Colonic mucosa (tissue), 4 donors: ENCODE measurements at places on chromosomes 12 and 14. TPM values are rescaled to one million over a fixed set of nuclear protein-coding genes. Genes with fewer than 3 reads are reported as not detected.
A peak's percentile ranks its signal among the peaks of the same experiment; 100 is the strongest.

The NID2 gene
- 28.7 TPM for total RNA-seq

GRCh38 chr12:68240975-68241374 is 12.4 kb downstream of the IL22 start:
- no peaks in the 10 kb centered on the region for H3K27me3 ChIP-seq
- H3K4me3 ChIP-seq: no peak overlapping the region
- no peak for DNase-seq
- no peak overlapping the region for H3K27ac ChIP-seq
- no peaks in the 10 kb centered on the region for H3K4me1 ChIP-seq

DNA sequence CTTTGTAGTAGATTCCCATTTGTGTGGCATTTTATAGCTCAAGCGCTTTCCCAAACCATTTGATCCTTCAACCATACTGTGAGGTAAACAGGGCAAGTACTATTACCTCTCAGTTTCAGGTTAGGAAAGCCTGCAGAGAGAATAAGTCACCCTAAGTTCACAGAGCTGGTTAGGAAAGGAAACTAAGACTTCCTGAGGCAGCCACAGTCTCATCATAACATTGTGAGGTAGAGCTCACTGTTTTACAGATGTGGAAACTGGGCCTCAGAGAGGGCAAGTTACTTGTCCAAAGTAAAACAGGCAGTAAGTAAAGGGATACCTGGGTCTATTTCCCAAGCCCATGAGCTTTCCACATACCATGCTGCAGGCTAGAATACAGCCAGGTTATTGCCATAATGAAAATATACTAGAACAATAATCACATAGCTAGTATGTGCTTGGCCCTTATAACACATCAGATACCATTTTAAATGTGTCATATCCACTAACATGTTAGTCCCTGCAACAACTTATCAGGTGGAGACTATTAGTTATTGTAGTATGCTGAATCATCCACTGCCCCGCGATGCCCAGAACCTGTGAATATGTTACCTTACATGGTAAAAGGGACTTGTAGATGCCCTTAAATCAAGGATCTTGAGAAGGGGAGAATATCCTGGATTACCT is 150.9 kb upstream of the GRIP1 start:
- H3K36me3 ChIP-seq: no peaks in the 10 kb centered on the region
- H3K4me3 ChIP-seq: no peak overlapping the region
- DNase-seq: no peak

GRCh38 chr14:22837750-22838538 is 1.6 kb downstream of the MMP14 start:
- H3K4me1 ChIP-seq: peaks cover 3% of the 10 kb centered on the region
- H3K36me3 ChIP-seq: peaks cover 18% of the 10 kb centered on the region
- no peaks in the 10 kb centered on the region for H3K27me3 ChIP-seq
- H3K4me3 ChIP-seq: peak overlapping the region; percentile 76
- DNase-seq: peak; percentile 55
- H3K27ac ChIP-seq: peak overlapping the region; percentile 87

The LRIG3 gene
- total RNA-seq: 78.4 TPM

GRCh38 chr12:19038209-19038608 is 91.3 kb upstream of the PLEKHA5 start:
- no peak overlapping the region for H3K27ac ChIP-seq
- no peaks in the 10 kb centered on the region for H3K27me3 ChIP-seq
- H3K36me3 ChIP-seq: no peaks in the 10 kb centered on the region
- no peak overlapping the region for H3K4me3 ChIP-seq

DNA sequence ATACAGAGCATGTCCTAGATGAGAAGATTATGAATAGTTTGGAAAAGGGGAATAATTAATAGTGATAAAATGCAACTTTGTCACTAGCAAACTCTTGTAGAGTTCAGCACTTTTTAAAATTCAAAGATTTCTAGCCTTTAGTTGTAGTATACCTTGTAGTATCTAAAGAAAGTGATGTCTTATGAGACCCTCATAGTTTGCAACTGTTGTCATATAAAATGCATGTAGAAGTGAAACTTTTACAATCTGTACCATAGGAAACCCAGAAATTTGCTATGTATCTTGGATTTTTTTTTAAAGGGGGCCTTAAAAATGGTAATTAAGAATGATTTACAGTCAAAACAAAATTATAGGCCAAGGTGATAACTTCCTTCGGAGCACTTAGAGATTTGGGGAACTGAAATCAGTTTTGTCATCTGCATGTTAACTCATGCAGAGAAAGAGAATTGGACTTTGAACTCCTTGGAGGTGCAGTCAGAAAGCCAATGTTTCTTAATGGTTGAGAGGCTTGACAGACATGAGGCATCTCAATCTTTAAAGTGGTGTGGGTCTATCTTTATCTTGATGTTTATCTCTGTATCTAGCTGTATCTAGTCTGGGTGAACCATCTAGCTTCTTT is 1.3 kb downstream of the LRRK2 start:
- H3K4me3 ChIP-seq: peak overlapping the region; percentile 50
- H3K36me3 ChIP-seq: no peaks in the 10 kb centered on the region
- no peaks in the 10 kb centered on the region for H3K27me3 ChIP-seq
- peak overlapping the region; percentile 83 for H3K27ac ChIP-seq
- no peak for DNase-seq

- no peak overlapping the region for H3K27ac ChIP-seq
- H3K36me3 ChIP-seq: no peaks in the 10 kb centered on the region
- DNase-seq: no peak
- no peaks in the 10 kb centered on the region for H3K4me1 ChIP-seq
Measured at GRCh38 chr12:128365651-128366231, 98.8 kb downstream of the TMEM132C start.

The ACSS3 gene
- total RNA-seq: 1.6 TPM

- peak overlapping the region; percentile 81 for H3K27ac ChIP-seq
- no peaks in the 10 kb centered on the region for H3K36me3 ChIP-seq
- DNase-seq: peak; percentile 41
- peak overlapping the region; percentile 78 for H3K4me3 ChIP-seq
- H3K4me1 ChIP-seq: peaks cover 7% of the 10 kb centered on the region
Measured at GRCh38 chr14:95156161-95157047, 925 bp downstream of the DICER1 start.

- H3K27ac ChIP-seq: peak overlapping the region; percentile 37
- no peak for DNase-seq
- H3K27me3 ChIP-seq: no peaks in the 10 kb centered on the region
- no peaks in the 10 kb centered on the region for H3K4me1 ChIP-seq
Measured at GRCh38 chr12:122024132-122024785, 2.6 kb downstream of the BCL7A start.

DNA sequence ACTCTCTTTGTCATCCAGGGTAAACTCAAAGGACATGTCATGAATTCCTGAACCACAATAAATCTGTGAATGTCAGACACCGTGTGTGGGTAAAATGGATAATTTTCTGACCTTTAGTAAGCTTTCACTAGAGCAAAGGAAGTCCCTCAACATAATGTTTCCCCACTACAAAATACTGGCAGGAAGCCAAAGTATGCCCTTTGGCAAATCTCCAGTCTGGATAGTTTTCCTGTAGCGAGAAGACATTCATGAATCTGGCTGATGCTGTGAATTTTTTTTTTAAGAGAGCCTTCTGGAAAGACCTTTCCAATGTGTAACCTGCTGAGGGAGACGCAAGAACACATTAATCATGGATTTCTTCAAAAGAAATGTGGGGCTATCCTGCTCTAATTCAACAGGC is 389.6 kb upstream of the DDHD1 start:
- no peaks in the 10 kb centered on the region for H3K36me3 ChIP-seq
- H3K27me3 ChIP-seq: no peaks in the 10 kb centered on the region
- DNase-seq: peak; percentile 29
- no peak overlapping the region for H3K4me3 ChIP-seq

GRCh38 chr12:82383930-82384552 is 25.7 kb downstream of the METTL25 start:
- H3K27me3 ChIP-seq: no peaks in the 10 kb centered on the region
- DNase-seq: no peak
- H3K27ac ChIP-seq: no peak overlapping the region
- H3K36me3 ChIP-seq: no peaks in the 10 kb centered on the region
- no peaks in the 10 kb centered on the region for H3K4me1 ChIP-seq

The KRT2 gene
- total RNA-seq: not detected

DNA sequence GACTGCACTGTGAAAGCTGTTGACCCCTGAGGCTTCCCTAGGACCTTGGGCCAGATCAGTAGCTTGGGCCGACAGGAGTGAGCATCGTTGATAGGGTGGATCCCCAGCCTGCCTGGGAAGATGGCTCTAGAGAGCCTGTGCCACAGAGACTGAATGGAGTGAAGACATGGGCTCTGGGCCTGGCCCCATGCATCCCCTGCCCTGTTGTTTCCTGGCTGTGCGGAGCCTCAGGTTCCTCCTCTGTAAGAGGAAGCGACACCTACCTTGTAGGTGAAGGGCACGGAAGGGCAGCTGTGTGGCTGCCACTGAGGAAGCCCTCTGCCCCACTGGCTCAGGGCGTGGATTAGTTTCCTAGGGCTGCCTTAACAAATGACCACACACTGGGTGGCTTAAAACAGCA is 23.9 kb downstream of the PLEKHG3 start:
- H3K4me3 ChIP-seq: no peak overlapping the region
- H3K4me1 ChIP-seq: peaks cover 29% of the 10 kb centered on the region
- DNase-seq: no peak

DNA sequence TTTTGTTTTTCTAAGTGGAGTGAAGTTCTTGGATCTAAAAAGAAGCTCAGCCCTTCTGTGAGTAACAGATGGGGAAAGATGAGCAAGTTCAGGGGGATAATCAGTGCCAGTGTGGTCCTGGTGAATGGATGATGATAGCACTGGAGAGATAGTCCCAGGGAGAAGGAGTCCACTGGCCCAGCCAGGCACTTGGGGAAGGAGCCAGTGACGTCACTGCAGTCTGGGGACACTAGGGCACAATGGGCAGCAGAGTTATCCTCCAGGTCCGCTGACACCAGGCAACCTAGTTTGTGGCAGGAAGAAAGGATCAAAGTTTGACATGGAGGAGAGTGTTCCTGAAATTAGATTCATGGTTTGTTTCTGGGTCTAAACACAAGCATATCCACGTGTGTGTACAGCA is 101.5 kb downstream of the NTF3 start:
- no peak overlapping the region for H3K27ac ChIP-seq
- H3K36me3 ChIP-seq: no peaks in the 10 kb centered on the region
- DNase-seq: no peak
- no peaks in the 10 kb centered on the region for H3K4me1 ChIP-seq
- H3K4me3 ChIP-seq: no peak overlapping the region

The HOXC6 gene
- total RNA-seq: 0.15 TPM

DNA sequence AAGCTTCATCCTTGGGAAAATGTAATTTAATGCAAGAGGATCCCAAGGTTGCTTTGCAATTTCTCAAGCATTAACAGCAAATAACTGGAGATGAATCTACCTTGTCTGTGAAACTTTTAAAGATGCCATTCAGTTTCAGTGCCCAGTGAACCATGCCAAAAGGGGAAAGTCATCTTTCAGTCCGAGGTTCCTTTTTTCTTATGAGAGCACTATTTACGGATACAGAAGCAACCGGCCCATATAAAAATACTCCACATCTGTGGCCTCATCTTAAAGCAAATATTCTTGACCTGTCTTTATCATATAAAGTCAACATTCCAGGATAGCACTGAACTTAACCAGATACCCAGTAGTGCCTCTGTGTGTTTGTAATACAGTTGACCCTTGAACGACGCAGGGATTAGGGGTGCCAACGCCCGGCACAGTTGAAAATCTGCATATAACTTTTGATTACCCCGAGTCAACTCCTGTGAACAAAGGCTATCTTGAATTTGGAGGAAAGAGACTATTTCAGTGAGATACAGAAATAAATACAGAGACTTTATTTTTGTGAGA is 209.4 kb downstream of the PCNX1 start:
- peak overlapping the region; percentile 76 for H3K27ac ChIP-seq
- H3K36me3 ChIP-seq: no peaks in the 10 kb centered on the region
- no peak overlapping the region for H3K4me3 ChIP-seq

GRCh38 chr12:2551412-2551900 is 243.3 kb upstream of the FKBP4 start:
- H3K4me3 ChIP-seq: no peak overlapping the region
- no peak overlapping the region for H3K27ac ChIP-seq
- H3K4me1 ChIP-seq: no peaks in the 10 kb centered on the region
- H3K27me3 ChIP-seq: no peaks in the 10 kb centered on the region
- DNase-seq: no peak
- H3K36me3 ChIP-seq: no peaks in the 10 kb centered on the region

DNA sequence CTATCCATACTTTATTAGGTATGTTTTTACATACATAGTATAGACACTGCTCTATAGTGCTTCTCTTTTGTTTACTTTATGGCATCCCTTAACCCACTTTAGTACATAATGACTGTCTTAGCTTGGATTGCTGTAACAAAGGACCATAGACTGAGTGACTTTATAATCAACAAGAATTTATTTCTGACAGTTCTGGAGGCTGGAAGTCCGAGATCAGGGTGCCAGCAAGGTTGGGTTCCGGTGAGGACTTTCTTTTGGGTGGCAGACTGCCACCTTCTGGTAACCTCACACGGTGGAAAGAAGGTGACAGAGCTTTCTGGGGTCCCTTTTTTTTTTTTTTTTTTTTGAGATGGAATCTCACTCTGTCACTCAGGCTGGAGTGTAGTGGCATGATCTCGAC is 48.6 kb upstream of the PPM1H start:
- H3K4me3 ChIP-seq: no peak overlapping the region
- no peaks in the 10 kb centered on the region for H3K36me3 ChIP-seq
- no peak for DNase-seq

DNA sequence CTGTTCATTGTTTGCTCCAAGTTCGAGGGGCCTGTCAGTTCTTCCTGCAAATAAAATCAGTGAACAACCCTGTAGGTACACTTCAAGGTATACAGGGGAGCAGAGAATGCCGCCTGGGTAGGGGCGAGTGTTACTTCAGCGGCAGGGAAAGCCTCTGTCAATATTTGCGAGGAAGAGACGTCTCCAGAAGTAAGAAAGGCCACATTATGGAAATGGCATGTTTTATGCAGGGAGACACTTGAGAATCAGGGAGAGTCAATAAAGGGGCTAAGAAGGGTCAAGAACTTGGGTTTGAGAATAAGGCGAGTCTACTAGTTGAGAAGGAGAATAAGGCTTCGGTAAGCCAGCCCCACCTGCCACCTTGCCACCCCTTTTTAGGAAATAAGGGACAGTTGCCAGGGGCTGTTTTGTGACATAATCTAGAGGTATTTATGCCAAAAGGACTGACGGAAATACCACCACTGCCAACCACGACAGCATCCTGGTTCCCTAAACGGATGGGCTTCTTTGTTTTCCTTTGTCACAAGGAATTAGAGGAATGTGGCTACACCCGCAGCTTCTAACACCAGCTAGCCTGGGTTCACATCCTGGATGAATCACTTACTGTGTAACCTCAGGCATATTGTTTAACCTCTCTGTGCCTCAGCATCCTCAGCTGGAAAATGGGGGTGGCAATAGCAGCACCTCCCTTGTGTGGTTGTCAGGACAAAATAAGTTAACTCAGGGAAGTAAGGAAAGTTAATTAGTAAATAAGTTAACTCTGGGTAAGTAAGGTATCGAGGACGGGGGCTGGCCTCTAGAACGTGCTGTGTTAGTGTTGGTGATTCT is 67.7 kb downstream of the EID3 start:
- no peak overlapping the region for H3K4me3 ChIP-seq
- no peak for DNase-seq
- H3K27me3 ChIP-seq: no peaks in the 10 kb centered on the region
- no peaks in the 10 kb centered on the region for H3K4me1 ChIP-seq
- H3K27ac ChIP-seq: no peak overlapping the region

GRCh38 chr12:108559007-108559655 is 1.8 kb downstream of the SART3 start:
- H3K4me1 ChIP-seq: peaks cover 10% of the 10 kb centered on the region
- DNase-seq: no peak
- H3K27me3 ChIP-seq: no peaks in the 10 kb centered on the region
- no peak overlapping the region for H3K27ac ChIP-seq
- H3K36me3 ChIP-seq: no peaks in the 10 kb centered on the region

- no peak for DNase-seq
- no peak overlapping the region for H3K27ac ChIP-seq
- peaks cover 18% of the 10 kb centered on the region for H3K4me1 ChIP-seq
- H3K27me3 ChIP-seq: no peaks in the 10 kb centered on the region
- H3K36me3 ChIP-seq: no peaks in the 10 kb centered on the region
Measured at GRCh38 chr12:120259418-120260202, 5.9 kb downstream of the PXN start.
